Renal cortical epithelial cell (primary cell): ENCODE measurements at places on chromosomes 11 and 22.

- no peak for DNase-seq
These were observed 147.9 kb upstream of the CADM1 start for GRCh38 chr11:115652094-115652493.

DNA sequence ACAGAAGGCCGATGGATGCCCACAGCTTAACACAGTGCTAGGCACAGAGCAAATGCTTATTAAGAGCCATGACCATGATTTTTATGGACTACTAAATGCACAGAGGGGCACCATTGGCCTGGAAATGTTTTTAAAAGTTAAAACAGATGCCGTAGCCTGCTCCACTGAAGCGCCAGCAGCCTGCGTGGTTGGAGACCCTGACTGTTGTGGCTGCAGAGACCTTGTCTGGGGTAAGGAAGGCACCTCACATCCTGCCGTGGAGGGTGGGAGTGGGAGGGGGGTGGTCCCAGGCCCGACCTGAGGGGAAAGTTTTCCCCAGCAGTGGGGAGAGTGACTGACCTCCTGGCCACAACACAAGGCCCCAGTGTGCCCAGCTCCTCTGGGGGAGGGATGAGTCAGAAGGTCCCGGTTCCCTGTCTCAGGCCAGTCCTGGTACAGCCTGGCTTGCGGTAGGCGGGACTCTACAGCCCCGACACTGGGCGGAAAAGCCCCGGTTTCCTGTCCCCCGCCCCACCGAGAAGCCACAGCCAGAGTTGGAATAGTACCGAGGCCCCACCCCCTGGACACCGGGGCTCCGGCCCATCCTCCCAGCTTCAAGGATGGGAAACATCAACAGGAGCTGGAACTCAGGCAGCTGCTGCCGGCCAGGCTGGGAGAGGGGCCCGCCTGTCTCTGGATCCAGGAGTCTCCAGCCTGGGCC is 7.0 kb downstream of the CHST1 start:
- peak; percentile 13 for DNase-seq

- DNase-seq, result no peak
These were observed 999.7 kb upstream of the RAG2 start for GRCh38 chr11:37597776-37598175.

DNA sequence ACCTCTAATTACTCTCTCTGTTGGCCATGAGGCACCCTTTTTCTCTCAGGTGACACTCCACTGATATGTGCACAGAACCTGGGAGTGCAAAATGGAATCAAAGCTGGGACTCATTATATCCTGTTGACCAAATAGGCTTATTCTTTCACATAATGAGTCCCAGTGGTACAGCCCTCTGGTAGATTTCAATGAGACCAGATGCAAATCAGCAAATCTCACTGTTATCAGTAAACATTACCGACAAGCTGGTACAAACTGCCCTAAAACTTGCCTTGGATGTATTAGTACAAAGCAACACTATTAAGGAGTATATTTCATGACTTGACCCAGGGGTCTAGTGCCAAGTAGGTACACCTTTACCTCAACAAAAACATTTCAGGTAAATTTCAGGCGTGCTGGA is 128.3 kb downstream of the DDX10 start:
- DNase-seq, result no peak

DNA sequence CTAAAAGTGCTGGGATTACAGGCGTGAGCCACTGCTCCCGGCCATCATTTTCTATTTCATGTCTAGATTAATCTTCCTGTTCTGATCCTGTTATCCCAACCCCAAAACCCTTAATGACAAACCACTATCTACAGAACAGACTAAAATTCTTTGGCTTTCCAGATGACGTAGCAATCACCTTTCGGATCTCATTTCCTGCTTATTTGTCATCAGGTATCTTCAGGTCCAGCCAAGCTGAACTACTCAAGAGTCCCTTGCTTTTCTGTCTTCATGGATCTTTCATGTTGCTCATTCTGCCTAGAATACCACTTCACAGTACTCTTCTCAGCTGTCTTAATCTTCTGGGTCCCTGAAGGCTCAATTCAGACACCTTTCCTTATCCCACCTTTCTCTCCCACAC is 27.4 kb upstream of the IPO7 start:
- no peak for DNase-seq

GRCh38 chr11:128714881-128715280 is 21.0 kb downstream of the FLI1 start:
- peak; percentile 12 for DNase-seq
